Mesenchymal stem cell (in vitro differentiated cells and primary cell): ENCODE measurements at places on chromosomes 2 and 18.

DNA sequence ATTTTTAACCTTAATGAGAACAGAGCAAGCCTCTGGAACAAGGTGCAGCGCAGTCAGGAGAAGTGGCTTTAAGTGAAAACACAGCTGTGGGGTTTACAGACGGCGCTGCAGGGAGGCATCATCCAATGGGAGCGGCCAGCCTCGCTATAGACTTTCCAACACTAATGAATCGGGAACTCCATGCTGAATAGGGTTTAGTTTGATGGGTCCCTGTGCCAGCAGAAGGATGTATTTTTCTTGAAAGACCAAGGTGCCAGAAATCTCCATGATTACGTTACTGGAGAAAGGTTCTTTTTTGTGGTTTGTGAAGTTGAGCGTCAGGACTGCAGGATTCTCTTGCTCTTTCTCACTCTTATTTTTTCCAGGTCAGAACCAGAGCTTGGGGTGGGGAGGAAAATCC, 87.9 kb upstream of the ALPP start:
- H3K36me3 ChIP-seq, result peaks cover 9% of the 10 kb centered on the region
- no peak for DNase-seq
- H3K4me1 ChIP-seq, result peaks cover 11% of the 10 kb centered on the region
- H3K27me3 ChIP-seq, result no peaks in the 10 kb centered on the region
- no peak overlapping the region for H3K27ac ChIP-seq

- no peaks in the 10 kb centered on the region for H3K27me3 ChIP-seq
- peaks cover 41% of the 10 kb centered on the region for H3K36me3 ChIP-seq
- H3K27ac ChIP-seq, result no peak overlapping the region
- H3K4me1 ChIP-seq, result no peaks in the 10 kb centered on the region
Observed at GRCh38 chr2:16553226-16553625, 112.4 kb downstream of the CYRIA start.

DNA sequence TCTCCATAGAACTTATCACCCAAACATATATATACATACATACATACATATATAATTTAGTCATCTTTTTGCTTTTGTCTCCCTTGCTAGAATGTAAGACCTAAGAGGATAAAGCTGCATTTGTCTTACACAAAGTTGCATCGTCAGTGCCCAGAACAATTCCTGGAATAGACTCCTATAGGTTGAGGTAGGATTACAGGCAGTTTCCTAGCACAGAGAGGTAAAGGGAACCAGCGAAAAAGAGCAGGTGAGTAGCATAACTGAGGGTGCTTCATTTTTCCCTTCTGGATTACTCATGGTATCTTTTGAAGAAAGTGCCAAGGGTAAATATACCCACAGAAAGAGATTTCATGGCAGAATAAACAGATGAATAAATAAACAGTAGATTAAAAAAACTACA, 68.1 kb upstream of the AMMECR1L start:
- peaks cover 72% of the 10 kb centered on the region for H3K36me3 ChIP-seq
- H3K27me3 ChIP-seq, result no peaks in the 10 kb centered on the region
- H3K4me1 ChIP-seq, result no peaks in the 10 kb centered on the region
- no peak for DNase-seq

DNA sequence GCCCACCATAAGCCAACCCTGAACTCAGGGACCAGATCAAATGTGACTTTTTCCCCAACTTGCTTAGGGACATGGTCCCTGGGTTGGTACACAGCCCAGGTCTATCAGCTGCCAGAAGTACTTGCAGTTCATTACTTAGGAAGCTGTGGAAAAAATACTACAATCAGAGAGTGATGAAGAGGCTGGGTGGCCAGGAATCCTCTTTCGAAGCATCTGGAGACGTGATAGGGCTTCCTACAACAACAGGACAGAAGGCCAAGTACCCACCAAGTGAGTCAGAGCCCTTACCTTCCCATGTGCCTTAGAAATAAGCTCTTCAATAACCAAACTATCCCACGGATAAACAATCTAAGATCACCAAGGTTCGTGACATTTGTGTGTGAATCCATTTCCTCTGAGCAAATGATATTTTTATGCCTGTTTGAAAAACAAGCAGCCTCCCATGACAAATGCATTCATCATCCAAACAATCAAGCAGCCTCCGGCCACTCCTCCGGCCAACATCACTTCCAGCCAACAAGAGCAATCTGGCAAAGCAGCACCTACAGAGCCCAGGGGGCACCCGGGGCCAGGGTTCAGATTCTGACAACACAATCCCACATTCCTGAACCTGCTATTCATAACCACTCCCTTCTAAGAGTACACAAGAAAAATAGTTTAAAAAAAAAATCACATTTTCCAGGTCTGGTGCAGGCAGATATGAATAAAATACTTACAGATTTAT, 26.4 kb downstream of the TBC1D8 start:
- DNase-seq, result peak; percentile 91
- H3K27ac ChIP-seq, result peak overlapping the region; percentile 18
- H3K4me3 ChIP-seq, result peak overlapping the region; percentile 50
- H3K4me1 ChIP-seq, result peaks cover 19% of the 10 kb centered on the region

DNA sequence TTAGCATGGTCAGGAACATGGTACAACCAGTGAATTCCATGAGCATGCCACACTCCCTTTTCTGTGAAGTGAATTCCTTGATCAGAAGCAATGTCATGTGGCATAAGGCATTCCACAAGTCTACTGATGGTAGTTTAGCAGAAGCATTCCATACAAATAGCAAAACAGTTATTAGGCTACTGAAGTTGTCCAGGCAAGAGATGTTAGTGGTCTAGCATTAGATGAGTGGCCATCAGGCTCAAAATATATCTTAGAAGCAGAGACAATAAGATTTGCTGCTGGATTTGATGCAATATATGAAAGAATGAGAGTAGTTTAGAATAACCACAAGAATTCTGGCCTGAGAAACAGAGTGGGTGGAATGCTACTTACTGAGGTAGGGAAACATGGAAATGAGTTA, 355.3 kb upstream of the NRXN1 start:
- peak; percentile 19 for DNase-seq
- H3K4me1 ChIP-seq, result no peaks in the 10 kb centered on the region

DNA sequence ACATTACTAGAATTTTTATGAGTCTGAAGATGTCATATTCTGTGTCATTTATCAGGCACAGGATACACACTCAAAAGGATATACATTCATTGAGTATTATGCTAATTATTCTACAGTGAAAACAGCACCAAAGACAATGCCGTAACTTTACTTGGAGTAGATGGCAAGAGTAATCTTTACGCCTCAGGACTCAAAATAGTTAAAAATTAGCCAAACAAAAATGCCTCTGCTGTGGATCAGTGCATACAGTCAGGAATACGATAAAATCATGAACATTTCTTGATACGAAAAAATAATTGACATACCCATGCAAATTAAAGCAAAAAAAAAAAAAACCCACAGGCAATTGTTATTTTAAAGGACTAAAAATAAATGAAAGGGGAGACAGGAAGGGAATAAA, 129.7 kb downstream of the NETO1 start:
- H3K4me3 ChIP-seq, result no peak overlapping the region
- no peak for DNase-seq
- no peaks in the 10 kb centered on the region for H3K4me1 ChIP-seq
- H3K36me3 ChIP-seq, result no peaks in the 10 kb centered on the region

DNA sequence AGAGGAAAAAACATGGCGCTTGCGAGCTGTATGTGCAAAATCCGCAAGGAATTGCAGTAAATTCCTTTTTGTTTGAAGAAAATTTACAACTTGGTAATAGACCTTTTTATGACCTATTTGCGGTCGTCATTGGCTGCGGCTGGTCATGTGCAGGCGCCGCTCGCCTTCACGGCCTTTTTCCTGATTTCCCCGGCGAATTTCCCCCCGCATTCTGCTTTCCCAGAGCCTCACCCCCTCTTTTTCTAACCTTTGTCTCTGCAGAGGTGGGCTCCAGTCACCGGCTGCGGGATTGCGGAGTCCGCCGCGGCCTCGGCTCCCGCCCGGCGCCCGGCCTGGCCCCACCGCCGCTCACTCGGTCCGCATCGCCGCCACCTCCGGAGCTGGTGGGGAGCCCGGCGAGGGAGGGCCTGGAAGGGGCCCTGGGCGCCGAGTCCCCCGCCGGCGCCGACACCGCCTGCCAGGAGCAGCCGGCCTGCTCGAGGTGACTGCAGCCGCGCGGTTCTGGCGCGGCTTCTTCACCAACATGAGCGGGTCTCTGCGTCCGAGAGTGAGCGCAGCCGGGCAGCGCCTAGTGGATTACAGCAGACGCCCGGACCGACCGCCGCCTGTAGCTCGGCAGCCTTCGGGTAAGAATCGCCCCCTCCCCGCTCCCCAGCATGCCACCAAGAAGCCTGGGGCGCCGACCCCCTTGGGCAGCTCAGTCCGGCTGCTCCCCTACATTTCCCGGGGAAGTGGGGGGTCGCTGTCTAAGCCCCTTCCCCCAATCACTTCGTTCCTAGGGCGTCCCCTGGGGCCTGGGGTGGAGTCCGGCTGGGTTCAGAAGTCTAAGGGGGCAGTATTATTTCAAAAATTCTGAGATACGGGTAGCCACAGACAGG, 7.1 kb downstream of the HOXD8 start:
- H3K36me3 ChIP-seq, result no peaks in the 10 kb centered on the region
- DNase-seq, result peak; percentile 24
- H3K4me1 ChIP-seq, result peaks cover 15% of the 10 kb centered on the region

DNA sequence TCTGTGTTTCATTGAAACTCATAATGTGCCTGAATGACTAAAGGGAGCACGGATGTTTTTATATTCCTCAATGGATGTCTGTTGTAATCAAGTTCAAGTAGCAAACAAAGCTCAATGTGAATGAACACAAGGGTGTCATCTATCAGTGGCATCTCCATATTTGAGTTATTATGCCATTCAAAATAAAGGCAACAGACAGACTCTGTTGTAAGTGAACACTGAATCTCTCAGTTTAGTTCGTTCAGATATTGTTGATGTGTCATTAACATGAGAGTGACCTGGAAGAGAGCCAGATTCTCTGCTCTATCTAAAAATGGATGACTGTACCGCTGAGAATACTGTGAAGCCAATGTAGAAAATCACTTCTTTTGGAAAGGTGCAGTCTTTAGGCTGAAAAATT, 118.7 kb downstream of the NUP35 start:
- H3K27ac ChIP-seq, result no peak overlapping the region
- H3K4me1 ChIP-seq, result no peaks in the 10 kb centered on the region
- H3K4me3 ChIP-seq, result no peak overlapping the region
- H3K27me3 ChIP-seq, result no peaks in the 10 kb centered on the region
- peak; percentile 10 for DNase-seq

GRCh38 chr2:238848976-238849853, 1.3 kb downstream of the TWIST2 start:
- DNase-seq, result peak; percentile 57
- no peak overlapping the region for H3K27ac ChIP-seq
- no peaks in the 10 kb centered on the region for H3K27me3 ChIP-seq

GRCh38 chr2:215395687-215396460, 40.0 kb downstream of the FN1 start:
- peaks cover 8% of the 10 kb centered on the region for H3K4me1 ChIP-seq
- H3K36me3 ChIP-seq, result peaks cover 34% of the 10 kb centered on the region
- no peak overlapping the region for H3K4me3 ChIP-seq
- H3K27me3 ChIP-seq, result no peaks in the 10 kb centered on the region
- no peak overlapping the region for H3K27ac ChIP-seq

- no peak overlapping the region for H3K27ac ChIP-seq
- no peak overlapping the region for H3K4me3 ChIP-seq
- H3K36me3 ChIP-seq, result no peaks in the 10 kb centered on the region
- no peak for DNase-seq
- no peaks in the 10 kb centered on the region for H3K4me1 ChIP-seq
Observed at GRCh38 chr2:213679894-213680293, 395.6 kb downstream of the SPAG16 start.

DNA sequence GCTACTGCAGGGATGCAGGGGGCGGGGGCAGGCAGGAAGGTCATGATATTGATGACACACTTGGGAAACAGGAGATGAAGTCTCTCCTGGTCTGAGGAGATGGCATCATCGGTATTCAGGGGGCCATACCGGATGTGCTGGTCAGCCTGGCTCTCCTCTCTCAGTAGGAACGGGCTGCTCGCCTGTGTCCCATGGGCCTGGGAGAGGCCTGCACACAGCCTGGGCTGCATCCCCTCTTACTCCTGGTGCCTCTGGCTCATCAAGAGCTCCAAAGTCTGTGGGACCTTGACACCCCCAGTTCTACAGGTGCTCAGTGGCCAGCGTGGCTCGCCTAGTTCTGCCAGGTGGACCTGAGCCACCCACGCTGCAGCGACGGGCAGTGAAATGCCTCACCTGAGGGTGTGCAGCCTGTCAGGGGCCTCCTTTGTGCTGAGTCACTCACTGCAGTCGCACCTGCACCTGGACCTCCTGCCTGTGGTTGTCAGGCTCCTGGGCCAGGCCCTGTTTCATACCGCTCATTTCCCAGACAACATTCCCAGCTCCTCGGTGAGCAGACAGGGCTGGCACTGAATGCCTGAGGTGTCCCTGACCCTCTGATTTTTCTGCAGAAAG, 18.6 kb upstream of the CNDP1 start:
- no peak for DNase-seq
- no peak overlapping the region for H3K4me3 ChIP-seq
- H3K4me1 ChIP-seq, result peaks cover 5% of the 10 kb centered on the region
- H3K27ac ChIP-seq, result no peak overlapping the region
- H3K27me3 ChIP-seq, result no peaks in the 10 kb centered on the region

DNA sequence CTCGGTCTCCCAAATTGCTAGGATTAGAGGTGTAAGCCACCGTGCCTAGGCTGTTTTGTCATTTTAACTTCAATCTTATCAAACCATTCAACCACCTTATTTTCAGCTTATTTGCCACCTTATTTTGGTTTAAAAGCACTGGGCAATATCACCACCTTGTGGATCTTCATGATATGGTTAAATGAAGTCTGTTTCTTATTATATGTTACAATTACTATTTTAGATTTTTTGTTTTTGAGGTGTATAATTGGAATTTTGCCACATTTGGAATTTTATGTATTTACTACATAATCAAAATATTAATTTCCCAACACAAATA, 43.8 kb upstream of the SCN9A start:
- peak; percentile 39 for DNase-seq
- no peaks in the 10 kb centered on the region for H3K36me3 ChIP-seq
- no peak overlapping the region for H3K27ac ChIP-seq
- no peaks in the 10 kb centered on the region for H3K4me1 ChIP-seq
- no peaks in the 10 kb centered on the region for H3K27me3 ChIP-seq
- no peak overlapping the region for H3K4me3 ChIP-seq

DNA sequence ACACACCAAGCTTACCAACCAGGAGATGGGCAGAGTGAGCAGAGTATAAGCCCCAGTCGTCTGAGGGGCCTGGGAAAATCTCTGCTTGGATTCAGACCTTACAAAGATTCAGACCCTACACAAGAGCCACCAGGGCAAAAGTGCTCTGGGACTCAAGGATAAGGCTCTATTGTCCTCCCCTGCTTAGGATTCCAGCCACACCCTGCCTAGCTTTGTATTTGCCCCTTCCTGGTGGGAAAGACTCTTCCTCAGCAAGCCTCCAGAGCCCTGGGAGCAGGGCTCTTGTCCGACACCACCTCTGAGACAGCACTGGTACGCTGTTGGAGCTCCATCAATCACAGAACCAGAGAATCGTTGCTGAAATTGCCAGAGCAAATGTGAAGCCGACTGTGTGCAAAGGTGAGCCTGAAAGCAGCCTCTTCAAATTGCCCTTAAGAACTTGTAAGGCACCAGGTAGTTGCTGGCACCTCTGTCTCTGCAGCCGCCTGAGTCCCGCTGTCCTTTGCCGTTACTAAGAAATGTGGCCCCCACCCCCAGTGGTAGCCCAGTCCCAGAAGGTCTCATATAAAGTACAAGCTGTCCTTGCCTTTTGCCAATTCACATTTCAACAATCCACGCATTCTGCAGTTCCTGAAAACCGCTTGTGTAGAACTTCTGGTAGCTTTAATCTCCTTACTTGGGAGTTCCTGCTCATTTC, 148.7 kb downstream of the CTIF start:
- peaks cover 6% of the 10 kb centered on the region for H3K4me1 ChIP-seq
- no peak for DNase-seq
- no peak overlapping the region for H3K27ac ChIP-seq
- H3K36me3 ChIP-seq, result peaks cover 50% of the 10 kb centered on the region

- peak overlapping the region; percentile 29 for H3K27ac ChIP-seq
- H3K36me3 ChIP-seq, result peaks cover 4% of the 10 kb centered on the region
- DNase-seq, result peak; percentile 92
- peak overlapping the region; percentile 72 for H3K4me3 ChIP-seq
- H3K4me1 ChIP-seq, result peaks cover 27% of the 10 kb centered on the region
Observed at GRCh38 chr2:205683502-205684367, 1.4 kb downstream of the NRP2 start.
